Mucosa of gallbladder (tissue), 1 donor: ENCODE measurements at places on chromosomes 1 and 21. TPM values are rescaled to one million over a fixed set of nuclear protein-coding genes. Genes with fewer than 3 reads are reported as not detected.
A peak's percentile ranks its signal among the peaks of the same experiment; 100 is the strongest.

Gene SNIP1
- 16.3 TPM for total RNA-seq

Gene SPRR2D
- not detected for total RNA-seq

Gene TDRD5
- total RNA-seq, result 0.95 TPM

Gene PALMD
- 5.9 TPM for total RNA-seq

Gene SYT14
- total RNA-seq, result 0.06 TPM

Gene FCER1G
- 31.5 TPM for total RNA-seq

Gene FNDC10
- 4.6 TPM for total RNA-seq

Gene CLCA1
- total RNA-seq, result 0.37 TPM

Gene RIPK4
- total RNA-seq, result 56.6 TPM

Gene SAMD11
- total RNA-seq, result 15.0 TPM

GRCh38 chr1:239269706-239270105, 116.7 kb upstream of the CHRM3 start:
- no peak for DNase-seq

DNA sequence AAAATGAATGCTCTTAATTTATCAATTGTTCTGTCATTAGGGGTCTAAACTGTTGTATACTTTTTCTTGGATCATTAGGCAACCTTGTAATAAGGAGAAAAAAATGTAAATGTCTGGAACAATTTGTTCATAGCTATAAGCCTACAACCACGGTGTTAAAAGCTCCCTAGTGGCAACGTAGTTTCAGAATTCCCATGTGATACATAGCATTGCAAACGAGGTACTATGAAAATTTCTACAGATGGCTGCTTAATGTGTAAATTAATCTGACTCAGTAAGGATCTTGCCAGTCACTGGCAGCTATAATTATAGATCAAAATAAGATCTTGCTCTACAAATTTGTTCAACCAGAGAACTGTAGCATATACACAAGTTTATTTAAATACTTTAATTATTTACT, 304.1 kb upstream of the ADGRL4 start:
- DNase-seq, result no peak

DNA sequence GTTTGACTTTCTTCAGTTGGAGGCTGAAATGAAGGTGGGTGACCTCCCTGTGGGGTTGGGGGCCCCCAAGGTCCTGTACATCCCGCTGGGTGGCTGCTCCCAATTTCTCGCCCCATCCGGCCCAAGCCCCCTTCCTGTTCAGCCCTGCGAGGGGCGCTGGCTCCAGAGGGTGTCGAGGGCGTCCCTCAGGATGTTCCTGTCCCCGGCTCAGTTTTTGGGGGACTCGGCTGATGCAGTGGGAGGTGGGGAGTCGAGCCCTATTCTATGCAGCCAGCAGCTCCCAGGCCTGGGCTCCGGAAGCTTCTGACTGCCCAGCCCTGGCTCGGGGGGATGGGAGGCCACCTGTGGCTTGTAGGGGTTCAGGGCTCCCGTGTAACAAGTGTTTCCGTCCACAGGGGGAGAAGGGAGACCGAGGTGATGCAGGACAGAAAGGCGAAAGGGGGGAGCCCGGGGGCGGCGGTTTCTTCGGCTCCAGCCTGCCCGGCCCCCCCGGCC, 38.2 kb downstream of the SLC19A1 start:
- no peak for DNase-seq

DNA sequence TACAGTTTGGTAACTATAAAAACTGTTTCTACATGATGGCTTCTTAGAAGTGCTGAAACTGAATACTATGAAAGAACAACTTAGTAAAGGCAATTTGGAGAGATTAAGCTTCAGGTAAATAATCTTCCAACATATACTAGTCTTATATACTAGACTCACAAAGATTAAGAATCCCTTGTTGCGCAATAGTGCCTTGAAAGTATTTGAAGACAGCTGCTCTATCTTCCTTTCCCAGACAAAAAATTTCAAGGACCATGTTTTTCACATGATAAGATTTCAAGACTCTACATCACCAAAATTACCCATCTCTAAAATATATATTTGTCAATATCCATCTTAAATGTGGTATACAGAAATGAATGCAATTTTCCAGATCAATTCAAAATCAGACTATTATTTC, 37.7 kb upstream of the ASPM start:
- DNase-seq, result no peak

- DNase-seq, result no peak
Measured at GRCh38 chr1:147565189-147565980, 24.1 kb downstream of the BCL9 start.

DNA sequence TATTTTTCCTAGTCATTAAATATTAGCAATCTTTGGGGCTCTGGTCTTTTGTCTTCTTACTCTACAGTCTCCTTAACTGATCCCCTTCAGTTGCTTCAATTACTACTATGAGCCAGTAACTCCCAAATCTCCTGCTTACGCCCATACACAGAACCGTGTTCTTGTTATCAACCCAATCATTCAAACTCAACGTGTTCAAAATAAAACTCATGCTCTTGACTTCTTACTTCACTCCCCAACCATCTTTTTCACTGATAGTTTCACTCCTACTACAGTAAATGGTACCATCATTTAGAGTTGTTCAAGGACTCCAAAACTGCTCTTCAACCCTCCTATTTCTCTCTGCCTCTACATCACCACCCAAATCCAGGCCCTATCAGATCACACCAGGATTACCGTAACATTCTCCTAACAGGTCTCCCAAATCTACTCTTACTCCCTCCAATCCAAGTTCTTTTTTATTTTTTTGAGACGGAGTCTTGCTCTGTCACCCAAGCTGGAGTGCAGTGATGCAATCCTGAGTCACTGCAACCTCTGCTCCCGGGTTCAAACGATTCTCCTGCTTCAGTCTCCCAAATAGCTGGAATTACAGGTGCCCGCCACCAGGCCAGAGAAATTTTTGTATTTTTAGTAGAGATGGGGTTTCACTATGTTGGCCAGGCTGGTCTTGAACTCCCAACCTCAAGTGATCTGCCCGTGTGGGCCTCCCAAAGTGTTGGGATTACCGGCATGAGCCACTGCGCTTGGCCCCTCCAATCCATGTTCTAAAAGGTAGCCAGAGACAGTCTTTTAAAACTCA, 3.0 kb downstream of the YARS1 start:
- DNase-seq, result no peak

GRCh38 chr1:206967096-206967849, 3.0 kb downstream of the FCAMR start:
- no peak for DNase-seq

- peak; percentile 78 for DNase-seq
Measured at GRCh38 chr1:232968965-232969364, 18.6 kb downstream of the NTPCR start.

DNA sequence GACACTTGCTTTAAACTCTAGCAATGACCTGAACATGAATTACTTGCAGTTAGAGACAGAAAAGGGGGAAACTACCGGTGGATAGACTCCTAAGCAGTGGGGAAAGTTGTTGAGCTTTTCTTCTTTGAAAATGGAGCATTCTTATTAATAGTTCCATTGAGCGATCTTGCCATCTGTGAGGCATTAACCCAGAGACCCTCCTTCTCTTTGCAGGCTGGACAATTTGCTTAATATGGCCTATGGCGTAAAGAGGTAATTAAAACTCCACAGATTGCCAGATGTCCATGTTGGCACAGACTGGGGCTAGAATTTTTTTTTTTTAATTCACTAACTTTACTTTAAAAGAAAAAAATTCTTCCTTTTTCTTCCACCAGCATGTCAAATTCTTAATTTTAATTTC, 88.5 kb downstream of the ELAVL4 start:
- DNase-seq, result no peak

- DNase-seq, result no peak
Measured at GRCh38 chr1:172680733-172681275, 21.9 kb downstream of the FASLG start.

- DNase-seq, result peak; percentile 16
Measured at GRCh38 chr21:46431884-46432488, 26.7 kb upstream of the DIP2A start.

GRCh38 chr1:178733972-178734371, 8.9 kb downstream of the RALGPS2 start:
- no peak for DNase-seq

- no peak for DNase-seq
Measured at GRCh38 chr21:35128536-35128935, 79.4 kb upstream of the RUNX1 start.

GRCh38 chr1:39452540-39452939, 38.9 kb upstream of the BMP8A start:
- DNase-seq, result no peak

DNA sequence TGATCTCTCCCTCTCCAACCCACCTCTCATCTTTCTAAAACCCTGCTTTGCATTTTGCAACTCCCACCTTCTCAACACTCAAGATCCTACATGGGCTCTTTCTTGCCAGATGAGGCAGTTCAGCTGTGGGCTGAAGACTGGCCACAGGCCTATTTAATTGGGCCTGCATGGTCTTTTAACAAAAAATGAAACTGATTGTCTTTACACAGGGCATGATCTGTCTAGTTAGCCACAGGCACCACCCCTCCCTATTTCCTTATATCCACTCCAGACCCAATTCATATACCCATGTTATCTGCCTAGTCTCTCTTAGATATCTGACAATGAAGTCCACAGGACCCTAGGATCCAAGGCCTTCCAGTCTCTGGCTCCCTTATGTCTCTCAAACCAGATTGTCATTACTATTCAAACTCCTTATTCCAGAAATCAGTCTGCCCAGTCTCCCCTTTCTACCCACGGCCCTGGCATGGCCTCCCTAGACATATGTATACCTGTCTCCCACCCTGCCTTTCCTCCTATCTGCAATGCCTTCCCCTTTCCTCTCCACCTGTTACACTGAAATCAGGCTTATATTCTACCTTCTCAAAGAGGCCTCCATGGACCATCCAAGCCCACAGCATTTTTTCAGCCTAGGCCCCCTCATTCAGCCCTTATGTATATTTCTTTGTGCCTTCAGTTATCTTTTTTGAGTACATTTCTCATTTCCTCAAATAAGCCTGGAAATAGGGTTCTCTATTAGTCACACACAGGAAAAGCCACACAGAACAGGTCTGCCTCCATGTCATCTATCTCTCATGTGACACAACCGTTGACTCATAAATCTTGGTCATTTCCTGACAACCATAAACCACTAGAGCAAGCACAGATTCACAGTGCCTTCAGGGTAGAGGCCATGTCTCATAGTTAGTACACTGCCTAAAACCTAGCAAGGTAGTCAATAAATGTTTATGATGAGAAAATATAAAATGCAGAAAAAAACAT, 39.0 kb downstream of the LPAR3 start:
- no peak for DNase-seq

GRCh38 chr1:39671793-39672550, at the start of gene NT5C1A:
Gene NT5C1A (minus strand): TSS chr1:39672107. CDS start chr1:39672038, 69 bp downstream.
- no peak for DNase-seq

DNA sequence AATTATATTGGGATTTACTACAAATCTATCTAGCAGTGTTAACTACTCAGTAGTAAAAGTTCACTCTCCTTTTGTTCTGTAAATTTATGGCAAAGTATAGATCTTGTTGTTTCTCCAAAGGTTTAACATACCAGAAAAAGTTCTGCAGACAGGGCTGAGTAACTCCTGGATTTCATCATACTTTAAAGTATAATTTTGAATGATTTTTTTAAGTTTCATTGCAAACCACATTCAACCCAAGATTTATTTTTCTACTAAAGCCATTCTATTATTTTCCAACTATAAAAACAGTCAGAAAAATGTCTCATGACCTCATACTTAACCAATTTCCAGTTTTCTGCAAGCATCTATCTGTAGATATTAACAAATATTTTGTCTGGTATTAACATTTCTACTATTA, 585.8 kb upstream of the ZRANB2 start:
- DNase-seq, result no peak

DNA sequence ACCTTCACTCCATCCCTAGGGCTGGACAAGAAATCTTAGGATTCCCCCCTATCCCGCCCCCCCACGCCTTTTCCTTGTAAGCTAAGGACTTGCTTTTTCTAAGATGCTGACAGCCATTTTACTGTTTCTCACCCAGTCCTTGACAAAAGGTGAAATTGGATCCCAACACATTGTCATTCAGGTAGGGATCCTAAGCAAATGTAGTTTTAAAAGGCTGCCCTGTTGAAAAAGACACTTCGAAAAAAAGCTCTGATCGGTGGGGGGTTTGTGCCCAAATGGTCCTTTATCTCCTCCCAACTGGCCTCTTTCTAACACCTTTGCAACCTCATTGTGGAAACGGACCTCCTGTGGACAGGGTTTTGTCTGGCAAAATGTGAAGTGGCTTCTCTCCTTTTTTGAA, 2.9 kb downstream of the CACHD1 start:
- DNase-seq, result no peak

DNA sequence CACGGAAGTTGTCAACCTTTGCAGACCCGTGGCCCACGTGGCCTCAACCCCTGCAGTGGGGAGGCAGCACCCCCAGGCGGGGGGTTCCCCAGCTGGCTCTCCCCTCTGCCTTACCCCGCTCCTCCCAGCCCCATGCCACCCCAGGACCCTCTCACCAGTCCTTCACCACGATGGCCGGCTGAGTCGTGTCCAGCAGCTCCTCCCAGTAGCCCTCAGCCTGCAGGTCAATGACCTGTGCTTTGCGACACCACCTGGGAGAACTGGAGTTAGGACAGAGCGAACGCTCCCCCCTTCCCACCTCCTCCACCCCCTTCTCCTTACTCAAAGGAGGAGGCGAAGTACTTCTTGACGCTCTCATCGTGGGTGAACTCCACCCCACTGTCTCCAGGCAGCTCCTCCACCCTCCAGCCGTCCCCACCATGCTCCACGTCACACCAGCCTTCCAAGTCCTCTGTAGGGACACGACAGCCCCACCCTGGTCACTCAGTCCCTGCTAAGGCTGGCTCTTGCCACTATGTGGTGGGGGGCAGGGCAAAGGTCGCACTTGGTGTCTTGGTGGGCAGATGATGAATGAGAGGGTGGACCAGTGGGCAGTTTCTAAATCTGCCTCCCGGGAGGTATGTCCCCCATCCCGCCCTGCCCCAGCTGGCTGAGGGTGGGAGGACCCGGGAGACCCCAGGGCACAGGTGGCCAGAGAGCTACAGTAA, 4.5 kb downstream of the FBXO2 start:
- DNase-seq, result no peak

DNA sequence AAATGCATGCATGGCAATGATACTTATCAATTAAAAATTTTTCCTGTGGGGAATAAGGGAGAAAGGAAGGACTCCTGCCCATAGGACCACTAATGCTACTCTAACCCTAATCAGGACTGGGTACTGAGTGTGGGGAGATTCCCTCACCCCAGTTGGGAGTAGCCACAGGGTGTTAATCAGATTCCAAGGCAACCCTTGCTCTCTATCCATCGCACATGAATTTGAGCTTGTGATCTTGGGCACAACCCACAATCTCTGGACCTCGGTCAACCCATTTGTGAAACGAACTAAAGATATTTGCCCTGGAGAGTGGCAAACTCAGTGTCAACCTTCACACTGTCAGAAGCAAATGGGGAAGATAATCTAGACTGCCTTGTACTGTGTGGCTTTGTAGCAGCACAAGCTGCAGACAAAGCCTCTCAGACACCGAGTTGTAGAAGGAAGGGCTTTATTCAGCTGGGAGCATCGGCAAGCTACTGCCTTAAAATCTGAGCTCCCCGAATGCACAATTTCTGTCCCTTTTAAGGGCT, 69.5 kb downstream of the SERINC2 start:
- DNase-seq, result no peak

DNA sequence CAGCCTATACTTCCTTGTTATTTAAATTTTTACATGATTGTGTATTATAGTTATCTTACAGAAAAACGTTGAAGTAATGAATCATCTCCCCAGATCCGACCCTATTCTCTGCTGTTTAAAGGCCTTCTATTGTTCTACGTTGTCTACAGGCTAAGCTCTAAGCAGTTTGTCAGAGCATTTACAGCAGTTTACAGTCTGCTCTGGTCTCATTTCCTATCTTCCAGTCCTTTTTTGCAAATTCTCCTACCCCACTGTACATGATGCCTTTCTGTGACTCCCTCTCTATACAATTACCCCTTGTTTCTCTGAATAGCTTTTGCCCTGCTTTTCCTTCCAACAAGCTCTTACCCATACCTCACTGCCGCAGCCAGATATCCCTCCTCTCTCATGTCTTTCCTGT, 319.2 kb upstream of the FMN2 start:
- DNase-seq, result no peak
